Stimulated activated CD8-positive, alpha-beta memory T cell treated with anti-CD3 and anti-CD28 coated beads, Interleukin-2, amount 100 ng/mL, for 1 hour (primary cell): ENCODE measurements at places on chromosomes 7 and 10.
A peak's percentile ranks its signal among the peaks of the same experiment; 100 is the strongest.

GRCh38 chr10:86388119-86388704, 21.6 kb upstream of the GRID1 start:
- no peak for DNase-seq

DNA sequence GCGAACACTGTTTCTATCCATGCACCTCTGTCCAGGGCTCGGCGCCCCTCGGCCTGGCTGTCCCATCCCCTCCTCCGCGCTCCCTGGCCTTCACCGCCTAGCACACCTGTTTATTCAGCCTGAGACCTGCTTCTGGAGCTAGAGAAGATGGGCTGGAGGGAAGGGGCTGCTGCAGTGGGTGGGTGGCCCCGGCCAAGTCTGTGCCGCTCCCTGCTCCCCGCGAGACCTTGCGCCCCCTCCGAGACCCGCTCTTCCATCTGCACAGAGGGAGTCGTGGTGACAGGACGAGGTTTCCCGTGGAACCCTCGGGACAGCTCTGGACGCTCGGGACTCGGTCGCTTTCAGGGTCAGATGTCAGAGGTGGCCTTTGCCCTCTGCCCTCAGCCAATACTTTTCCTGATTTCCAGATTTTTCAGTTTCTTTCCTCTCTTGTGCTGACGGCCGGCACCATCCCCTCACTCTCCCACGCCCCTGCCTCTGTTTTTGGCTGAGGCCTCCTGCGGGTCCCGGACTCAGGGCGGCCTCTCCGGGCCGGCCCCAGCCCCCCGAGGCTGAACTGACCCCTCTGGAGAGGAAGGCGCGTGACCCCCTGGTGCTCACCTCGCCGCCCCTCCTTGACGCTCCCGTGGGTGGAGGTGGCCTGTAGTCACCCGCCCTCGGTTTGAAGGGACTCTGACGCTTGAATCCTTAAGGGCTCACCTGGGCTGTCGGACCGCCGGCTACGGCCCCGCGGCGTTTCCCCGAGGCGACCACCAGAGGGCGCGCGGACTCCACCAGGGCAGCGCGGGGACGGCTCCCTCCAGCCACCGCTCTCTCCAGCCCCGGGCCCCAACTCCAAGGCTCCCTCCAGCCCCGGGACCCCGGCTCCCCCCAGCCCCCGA, 15.6 kb downstream of the SHH start:
- DNase-seq = peak; percentile 43

DNA sequence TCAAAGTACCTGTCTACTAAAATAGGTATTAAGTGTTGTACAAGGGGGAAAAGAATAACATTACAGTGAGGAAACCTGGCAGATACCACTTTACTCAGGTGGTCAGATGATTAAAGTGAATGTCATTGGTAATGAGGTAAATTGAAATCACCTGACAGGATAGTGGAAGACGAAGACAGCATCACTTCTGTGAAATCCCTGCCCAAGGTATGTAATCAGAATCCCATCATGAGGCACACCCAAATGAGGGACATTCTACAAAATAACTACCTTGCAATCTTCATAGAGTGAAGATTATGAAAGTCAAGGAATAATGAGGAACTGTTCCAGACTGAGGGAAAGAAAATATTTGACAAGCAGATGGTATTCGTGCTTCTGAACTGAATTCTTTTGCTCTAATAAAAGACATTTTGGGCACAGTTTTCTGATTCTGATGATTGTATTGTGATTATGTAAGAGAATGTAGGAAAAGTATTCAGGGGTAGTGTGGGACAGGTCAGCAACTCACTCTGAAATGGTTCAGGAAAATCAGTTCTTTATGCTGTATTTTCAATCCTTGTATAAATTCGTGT, 33.3 kb upstream of the ARMS2 start:
- no peak for DNase-seq

DNA sequence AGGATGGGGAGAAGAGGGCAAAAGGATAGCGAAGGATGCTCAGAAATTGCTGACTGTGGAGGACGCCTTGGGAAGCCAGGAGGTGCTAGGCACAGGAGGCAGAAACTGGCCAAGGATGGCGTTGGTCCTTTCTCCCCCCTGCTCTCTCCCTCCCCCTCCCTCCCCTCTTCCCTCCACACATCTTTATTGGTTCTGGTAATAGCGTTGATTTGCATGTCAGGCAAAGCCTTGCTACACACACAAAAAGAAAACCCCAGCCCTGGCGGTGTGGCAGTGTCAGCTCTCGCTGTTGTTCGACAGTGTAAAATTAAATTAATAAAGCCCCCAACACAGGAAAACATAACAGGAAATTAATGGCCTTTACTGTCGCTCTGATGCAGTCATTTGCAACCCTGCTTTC, 47.2 kb downstream of the PAX2 start:
- no peak for DNase-seq

- no peak for DNase-seq
These were observed 62.8 kb downstream of the CFAP46 start for GRCh38 chr10:132879408-132880127.

DNA sequence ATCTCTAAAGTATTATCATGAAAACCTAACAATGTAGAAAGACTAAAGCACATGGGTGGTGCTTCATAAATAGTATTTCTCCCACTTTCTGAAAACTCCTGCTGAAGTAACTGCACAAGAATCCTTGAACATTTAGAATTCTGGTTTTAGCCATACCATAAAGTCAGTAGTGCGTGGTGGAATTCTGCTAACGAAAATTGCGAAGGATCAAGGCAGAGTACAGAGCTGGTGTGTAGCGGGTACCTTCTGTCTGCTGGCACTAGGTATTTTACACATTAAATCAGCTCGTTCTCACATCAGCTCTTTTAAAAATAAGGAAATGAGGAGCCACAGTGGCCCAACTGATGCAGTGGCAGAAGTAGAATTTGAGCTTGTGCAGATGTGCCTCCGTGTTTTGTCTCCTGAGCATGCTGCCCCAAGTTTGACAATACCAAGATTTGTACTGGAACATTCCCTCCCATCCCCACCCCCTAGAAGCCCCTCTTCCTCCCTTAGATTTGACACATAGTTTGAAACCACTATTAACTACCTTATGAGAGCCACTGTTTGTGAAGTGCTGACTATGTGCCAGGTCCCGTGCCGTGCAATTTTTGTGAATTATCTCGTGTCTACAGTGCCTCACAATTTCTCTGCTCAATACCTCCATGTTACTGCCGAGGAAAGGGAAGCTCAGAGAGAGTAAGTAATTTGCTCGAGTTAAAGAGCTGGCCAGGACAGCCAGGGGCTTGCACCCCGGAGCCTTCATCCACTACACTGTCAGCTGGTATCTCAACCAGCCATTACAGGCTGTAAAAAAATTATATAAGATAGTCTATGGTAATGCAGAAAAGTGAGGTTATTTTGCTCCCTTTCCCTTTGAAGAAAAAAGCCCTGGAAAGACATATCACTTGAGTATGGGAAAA, 66.9 kb downstream of the EGFR start:
- DNase-seq = no peak

DNA sequence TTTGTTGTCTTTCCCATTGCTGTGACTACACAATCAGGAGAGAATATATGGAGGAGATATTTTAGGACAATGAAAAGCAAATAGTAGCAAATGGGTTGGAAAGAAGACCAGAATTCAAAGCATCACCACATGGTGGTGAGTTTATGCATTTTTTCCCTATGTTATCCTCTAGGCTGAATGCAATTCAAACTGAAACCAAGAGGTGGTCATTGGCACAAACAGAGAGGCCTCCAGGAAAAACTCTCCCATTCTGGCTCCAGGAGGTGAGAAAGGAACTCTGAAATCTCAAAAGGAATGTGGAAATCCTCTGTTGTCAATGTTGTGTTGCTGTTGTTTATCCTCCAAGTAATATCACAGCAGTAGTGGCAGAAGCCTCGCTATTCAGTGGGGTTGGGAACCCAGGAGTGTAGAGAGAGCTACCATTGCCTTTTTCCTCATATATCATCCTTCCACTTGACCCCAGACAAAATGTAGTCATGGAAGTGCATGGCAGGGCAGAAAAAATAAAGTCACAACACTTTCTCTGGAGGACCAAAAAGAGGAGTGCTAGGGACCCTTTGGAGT, 819.1 kb downstream of the GRID1 start:
- DNase-seq = no peak

- no peak for DNase-seq
These were observed 20.5 kb upstream of the COL1A2 start for GRCh38 chr7:94374231-94374630.

DNA sequence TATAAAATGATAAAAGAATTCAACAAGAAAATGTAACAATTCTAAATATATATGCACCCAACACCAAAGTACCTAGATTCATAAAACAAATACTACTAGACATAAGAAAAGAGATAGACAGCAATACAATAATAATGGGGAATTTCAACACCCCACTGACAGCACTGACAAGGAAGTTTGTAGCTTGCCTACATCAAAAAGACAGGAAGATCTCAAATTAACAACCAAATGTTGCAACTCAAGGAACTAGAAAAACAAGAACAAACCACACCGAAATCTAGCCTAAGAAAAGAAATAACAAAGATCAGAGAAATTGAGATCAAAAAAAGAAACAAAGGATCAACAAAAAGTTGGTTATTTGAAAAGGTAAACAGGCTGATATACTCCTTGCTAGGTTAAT, 36.5 kb upstream of the TNKS2 start:
- DNase-seq = no peak

GRCh38 chr10:116710076-116710475, 32.3 kb downstream of the HSPA12A start:
- DNase-seq = no peak

- no peak for DNase-seq
These were observed 58.6 kb downstream of the GSDME start for GRCh38 chr7:24698531-24699266.

DNA sequence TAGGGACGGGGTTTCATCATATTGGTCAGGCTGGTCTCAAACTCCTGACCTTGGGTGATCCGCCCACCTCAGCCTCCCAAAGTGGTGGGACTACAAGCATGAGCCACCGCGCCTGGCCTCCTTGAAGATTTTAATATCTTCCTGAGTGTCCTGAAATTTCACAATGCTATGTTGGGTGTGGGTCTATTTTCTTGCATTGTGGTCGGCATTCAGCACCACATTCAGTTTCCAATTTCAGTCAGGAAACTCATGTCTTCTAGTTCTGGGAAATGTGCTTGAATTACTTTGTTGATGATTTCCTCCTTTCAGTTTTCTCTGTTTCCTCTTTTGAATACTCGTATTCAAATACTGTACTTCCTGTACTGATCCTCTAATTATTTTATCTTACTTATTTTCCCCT, 49.3 kb upstream of the IL6 start:
- no peak for DNase-seq

DNA sequence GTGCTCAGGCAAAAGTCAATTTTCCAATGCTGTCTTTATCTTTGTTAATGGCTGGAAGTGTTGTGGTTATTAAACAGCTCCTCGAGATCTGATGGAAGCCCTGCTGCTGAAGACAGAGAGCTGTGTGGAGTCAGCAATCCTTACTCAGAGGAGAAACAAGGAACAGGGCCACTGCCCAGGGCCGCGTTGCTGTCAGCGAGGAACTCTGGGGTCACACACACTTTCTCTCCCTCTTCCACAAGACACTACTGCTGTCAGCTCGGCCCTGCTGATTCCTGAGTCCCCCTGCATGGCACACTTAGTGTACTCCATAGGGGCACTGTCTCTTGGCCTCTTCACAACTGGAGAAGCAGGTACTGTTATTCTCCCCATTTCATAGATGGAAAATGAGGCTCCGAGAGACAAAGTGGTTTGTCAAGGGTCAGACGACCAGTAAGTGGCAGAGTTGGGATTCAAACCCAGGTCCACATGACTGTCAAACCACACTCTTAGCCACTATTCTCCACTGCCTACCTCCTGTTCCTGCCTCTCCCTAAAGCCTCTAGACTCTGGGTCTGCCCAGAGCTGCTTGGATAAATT, 29.3 kb upstream of the PDCD4 start:
- DNase-seq = no peak

DNA sequence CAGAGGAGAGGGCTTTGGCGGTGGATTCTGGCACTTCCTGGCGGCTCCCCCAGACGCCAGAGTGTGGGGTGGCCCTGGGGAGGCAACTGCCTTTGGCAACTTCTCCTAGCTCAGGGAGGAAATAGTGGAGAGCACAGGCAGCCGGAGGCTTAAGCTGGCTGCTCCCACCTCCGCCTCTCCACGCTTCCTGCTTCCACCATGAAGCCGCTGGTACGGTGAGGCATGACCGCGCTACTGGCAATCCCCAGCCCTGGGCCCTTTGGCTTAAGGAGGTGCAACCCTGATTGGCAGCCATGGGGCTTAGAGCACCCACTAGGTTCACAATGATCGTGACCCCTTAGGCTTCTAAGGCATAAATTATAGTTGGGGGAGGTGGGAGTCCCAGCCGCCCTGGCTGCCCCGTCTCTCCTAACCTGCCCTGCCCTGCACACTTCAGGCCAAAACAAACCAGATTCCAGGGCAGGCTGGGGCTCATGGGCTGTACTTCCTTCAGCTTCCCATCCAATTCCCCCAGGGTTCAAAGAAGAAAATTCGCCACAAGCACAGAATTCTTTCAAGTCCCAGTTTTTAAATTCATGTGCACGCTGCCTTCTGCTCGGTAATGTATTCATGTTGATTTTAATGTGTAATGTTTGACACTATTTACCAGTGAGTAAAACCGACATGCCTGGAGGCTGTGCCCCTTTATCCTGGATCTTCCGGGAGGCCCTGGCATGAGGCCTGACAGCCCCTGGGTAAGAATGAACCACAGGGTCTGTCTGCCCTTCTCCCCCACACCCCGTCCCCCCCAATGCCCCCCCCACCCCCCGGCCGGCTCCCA, 90.7 kb upstream of the LRRC4 start:
- no peak for DNase-seq

- no peak for DNase-seq
These were observed at the start of gene LIPK for GRCh38 chr10:88705958-88706357. Gene LIPK, plus strand, starts transcription at chr10:88706249. Its CDS starts 18,295 bp downstream, at chr10:88724544.

- no peak for DNase-seq
These were observed 125.7 kb downstream of the ARHGAP22 start for GRCh38 chr10:48478980-48479811.

DNA sequence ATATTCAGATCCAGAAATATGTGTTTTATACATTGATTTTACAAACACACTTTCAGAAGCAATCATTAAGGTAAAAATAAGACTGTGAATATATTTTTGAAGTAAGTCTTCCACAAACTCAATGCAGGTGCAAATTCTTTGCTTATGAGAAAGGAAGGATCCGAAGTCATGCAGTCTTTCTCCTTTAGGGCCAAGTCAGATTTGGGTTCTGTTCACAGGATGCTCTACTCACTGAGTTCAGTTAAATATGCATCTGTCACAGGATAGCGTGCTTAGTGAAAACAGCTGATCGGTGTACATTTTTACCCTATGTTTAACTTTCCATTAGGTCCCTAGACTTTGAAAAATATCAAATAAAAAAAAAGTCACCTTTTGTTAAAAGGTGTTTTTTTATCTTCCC, 608.5 kb downstream of the PHTF2 start:
- DNase-seq = no peak
